ENCODE measurements at places on chromosomes 12 and 14. TPM values are rescaled to one million over a fixed set of nuclear protein-coding genes. Genes with fewer than 3 reads are reported as not detected.

- DNase-seq = no peak
These were observed 339.5 kb downstream of the PAWR start for GRCh38 chr12:79351251-79351650.

- DNase-seq = no peak
These were observed 205.1 kb upstream of the TBX3 start for GRCh38 chr12:114888928-114889584.

DNA sequence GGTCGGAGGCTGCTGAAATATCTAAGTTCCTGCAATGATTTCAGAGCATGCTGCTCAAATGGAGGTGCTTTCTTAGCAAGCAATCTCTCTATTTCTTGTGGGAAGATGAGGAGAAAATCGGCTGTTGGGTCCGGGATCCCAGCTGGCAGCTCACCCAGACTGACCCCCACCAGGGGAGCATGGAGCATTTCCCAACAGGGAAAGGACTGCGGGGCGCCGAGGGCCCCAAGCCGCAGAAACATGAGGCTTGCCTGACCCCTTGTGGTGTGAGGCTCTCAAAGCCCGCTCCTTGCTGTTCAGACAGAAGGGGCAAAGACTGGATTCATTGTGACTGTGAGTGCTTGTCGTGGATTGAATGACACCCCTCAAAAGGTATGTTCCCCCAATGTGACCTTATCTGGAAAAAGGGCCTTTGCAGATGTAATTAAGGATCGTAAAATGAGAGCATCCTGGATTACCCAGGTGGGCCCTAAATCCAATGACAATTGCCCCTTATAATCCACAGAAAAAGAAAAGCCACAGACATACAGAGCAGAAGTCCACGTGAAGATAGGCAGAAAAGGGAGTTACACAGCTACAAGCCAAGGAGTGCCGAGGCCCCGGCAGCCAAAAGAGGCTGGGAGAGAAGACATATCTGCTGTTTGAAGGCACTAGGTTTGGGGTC lies 116.3 kb upstream of the VASH1 start:
- DNase-seq = peak; percentile 10

GRCh38 chr14:35072226-35072625 lies 26.2 kb downstream of the FAM177A1 start:
- no peak for DNase-seq

DNA sequence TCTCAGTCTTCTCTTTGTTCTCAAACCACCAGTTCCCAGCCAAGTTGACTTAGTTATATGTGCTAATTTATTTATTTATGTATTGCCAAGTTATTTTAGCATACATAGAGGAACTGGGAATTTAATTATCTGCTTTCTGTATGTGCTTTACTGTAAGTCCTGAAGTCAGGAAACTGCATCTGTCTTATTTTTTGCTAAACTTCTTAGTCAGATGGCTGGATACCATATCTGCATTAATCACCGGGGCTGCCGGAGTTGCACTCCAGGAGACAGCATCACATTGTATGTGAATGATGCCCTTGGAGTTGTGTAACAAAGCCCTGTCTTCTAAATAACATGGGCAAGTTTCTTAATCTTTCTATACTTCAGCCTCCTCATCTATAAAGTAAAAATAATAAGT lies 96.2 kb downstream of the MON2 start:
- peak; percentile 81 for DNase-seq

DNA sequence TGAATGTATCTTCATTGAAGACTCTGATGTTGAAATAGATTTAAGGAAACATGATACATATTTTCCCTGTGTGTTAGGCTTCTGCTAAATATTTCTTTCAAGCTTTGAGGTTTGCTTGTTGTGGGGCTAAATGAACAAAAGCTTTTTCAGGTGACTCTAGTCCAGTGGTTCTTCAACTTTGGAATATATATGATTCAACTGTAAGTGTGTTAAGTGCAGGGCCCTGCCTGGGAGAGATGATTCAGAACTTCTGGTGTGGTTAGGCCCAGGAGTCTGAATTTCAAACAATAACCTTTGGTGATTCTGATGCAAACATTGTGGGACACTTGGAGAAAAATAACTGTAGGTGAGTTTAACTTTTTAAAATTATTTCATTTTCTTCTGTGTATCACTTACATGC lies 93.0 kb downstream of the TRHDE start:
- no peak for DNase-seq

GRCh38 chr12:110627500-110628195 lies 13.7 kb downstream of the TCTN1 start:
- DNase-seq = no peak

GRCh38 chr12:6468283-6468575 lies 2.2 kb downstream of the VAMP1 start:
- peak; percentile 39 for DNase-seq

- DNase-seq = no peak
These were observed 410.0 kb downstream of the RAD51B start for GRCh38 chr14:68229423-68230100.

DNA sequence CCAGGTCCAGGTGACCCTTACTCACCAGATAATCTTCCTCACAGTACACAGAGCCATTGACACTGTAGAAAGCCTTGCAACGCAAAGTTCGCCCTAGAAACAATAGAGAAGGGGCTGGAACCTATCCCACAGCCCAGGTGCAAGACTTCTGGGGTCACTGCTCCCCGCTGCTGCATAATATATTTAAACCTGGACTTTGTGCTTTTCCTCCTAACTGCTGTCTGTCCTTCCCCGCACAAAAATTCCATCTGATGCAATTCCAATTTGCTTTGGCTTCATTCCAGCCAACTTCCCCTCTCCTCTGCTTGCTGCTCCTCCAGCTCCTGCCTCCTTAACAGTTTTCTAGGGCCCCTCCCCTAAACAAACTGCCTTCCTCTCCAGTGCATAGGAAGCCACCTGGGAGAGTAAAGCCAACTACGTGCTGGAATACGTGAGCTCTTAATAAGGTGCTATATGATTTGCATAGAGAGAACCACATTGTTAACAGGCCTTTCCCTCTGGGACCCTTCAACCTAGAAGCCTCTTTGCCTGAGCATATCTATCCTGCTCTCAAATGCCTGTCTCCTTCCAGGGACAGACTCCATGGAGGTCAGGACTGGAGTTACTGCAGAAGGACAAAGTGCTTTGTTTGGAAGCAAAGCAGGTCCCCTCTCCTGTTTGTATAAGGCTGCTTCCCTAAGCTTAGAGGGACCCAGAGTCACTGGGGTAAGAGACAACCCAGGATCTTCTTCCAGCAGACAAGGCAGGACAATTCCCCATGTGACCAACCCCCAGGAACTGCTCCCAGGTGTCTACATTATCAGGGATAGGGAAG lies 5.5 kb downstream of the AJUBA start:
- peak; percentile 61 for DNase-seq

DNA sequence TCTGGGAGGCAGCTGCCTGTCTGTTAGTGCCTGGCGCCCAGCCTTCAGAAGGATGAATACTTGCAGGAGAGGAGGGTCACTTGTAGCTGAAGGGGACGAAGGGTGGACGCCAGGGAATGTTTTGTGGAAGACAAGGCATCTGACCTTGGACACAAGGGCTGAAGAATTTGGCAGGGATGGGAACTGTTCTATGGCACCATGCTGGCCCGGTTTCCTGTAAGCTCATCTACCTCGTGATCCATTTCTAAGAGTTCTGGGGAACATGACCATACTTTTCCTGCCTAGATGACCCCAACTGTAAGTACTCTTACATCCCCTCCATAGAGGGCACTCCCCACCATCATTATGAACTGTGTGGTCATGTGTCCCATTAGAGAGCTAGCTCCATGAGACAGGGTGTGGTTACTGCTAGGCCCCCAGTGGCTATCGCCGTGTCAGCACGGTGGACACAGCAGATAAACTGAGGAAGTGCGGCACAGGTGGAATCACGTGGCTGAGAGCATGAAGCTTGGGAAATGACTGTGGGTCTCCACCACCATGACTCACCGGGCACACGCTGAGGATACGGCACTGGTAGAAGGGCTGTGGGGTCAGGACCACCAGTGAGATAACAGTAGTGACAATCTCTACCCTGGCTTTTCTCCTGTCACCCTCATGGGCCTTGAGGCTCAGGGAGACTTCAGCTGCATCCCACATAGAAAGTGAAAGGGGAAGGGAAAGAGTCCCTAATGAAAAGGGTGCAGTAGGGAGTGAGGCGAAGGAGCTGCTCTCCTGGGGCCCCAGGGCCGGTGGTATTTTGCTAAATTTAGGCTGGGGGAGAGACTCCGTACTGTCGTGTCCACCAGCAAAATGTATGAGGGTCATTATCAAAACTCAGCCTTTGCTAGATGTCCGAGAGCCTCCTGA lies 252.6 kb downstream of the FOXN3 start:
- no peak for DNase-seq

GRCh38 chr14:24259282-24260025 lies 3.5 kb downstream of the TGM1 start:
- peak; percentile 75 for DNase-seq

GRCh38 chr12:127489061-127489460 lies 777.9 kb upstream of the TMEM132C start:
- DNase-seq = no peak

DNA sequence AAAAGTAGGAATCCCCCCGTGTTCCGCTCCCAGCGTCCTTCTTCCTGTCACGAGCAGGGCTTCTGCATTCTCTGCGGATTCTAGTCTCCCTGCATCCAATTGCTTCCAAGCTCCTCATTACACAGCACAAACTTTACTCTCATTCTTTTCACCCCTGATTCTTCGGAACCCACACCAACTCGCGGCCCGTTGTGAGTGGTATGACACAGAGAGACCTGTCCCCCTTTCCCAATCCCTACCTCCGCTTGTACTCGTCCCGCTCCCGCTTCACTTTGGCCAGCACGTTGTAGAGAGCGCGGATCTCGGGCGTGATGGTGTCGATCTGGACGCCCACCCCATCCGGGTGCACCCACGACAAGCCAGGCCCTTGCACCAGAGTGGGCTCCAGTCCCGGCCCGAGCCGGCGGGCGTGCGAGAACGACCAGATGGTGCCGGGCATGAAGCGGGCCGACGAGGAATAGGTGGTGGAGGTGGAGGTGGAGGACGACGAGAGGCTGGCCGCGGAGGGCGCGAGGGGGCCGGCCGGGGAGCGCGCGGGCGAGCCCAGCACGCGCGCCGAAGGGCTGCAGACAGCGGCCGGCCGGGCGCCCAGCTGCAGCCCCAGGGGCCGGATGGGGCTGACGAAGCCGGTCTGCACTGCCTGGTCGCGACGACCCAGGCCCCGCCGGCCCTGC lies 687 bp downstream of the IFFO1 start:
- DNase-seq = no peak

- DNase-seq = peak; percentile 60
These were observed 774 bp upstream of the MANSC4 start for GRCh38 chr12:27780612-27781408.

DNA sequence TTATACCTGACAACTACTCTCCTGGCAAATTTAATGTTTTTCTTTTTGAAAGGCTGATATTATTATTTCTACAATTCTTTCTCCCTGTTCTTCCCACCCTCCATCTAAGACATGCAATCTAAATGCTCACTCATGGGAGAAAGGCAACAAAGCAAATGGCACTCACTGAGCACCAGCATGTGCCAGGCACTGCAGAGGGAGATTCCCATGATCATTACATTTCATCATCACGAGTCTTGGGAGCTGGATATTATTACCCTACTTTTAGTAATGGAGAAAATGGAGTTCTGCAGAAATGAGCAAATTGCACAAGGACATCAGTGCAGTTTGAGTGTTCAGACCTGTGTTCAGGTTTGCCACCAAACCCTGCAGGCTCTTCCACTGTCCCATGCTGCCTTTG lies 27.9 kb downstream of the PPM1H start:
- DNase-seq = no peak

- DNase-seq = no peak
These were observed 1.8 kb downstream of the PARP11 start for GRCh38 chr12:3871356-3871755.

DNA sequence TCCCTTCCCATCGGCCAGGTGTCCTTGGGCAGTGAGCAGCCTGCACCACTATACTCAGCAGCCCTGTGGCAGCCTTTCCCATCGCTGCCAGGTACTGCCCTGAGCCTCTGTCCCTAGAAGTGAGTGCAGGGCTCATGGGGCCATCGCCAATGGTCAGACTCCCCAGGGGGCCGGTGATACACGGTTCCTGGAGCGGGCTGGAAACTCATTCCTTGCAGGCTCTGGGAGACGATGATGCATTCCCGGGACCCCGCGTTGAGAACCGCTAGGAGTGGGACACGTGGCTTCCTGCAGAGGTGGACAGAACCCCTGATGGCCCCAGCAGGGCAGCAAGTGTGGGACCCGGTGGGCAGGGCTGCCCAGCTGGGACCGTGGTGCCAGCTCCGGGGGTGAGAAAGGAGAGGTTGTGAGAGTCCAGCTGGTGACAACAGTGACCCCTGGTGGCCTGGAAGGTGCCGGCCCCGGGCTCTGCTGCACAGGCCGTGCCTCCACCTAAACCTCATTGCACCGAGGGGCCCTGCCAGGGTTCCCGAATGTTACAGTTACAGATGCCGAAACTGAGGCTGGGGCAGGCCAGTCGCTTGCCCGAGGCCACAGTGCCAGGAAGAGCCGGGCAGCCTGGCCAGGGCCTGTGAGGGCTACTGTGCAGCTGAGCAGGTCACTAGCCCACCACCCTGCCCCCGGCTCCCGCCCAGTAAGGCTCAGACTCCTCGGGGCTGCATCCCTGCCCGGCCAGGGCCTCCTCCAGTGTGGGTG lies 33.8 kb downstream of the FBRSL1 start:
- peak; percentile 43 for DNase-seq

GRCh38 chr14:94868772-94869072 lies 98.8 kb upstream of the GSC start:
- no peak for DNase-seq

DNA sequence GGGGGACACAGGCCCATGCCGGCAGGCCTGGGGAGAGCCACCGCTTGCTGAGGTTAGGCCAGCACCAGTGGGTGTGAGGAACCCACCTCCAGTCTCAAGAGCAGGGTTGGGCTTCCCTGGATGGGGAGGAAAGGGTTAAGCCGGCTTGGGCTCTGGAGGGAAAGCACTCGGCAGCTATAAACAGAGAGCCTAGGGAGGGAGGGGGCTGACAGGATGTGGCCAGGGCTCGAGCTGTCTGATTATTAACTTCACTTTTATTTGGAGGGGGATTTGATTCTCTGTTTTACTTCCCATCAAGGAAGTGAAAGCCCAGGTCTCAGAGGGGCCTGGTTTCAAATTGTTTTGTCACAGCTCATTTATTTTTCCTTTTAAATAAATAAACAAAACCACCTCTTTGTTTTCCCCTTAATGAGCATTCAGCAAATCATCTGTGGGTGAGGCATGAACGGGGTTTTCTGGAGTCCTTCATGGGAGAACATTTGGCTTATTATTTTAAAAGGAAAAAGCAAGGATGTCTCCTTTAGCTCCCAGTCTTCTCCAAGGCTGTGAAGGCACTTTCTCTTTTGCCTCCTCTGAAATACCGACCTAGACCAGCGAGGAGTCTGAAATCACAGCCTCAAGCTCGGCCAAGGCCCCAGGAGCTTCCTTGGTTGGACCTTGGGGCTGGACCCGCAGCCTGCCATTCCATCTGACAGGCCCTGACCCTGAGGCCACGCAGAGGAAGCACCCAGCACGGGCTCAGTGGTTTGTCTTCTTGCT lies 21.9 kb upstream of the ZFP36L1 start:
- DNase-seq = peak; percentile 67

Gene PTPRO
- 0.57 TPM for total RNA-seq

Gene KRT2
- total RNA-seq = not detected

Gene SYNE3
- total RNA-seq = 63.4 TPM

Gene SPTB
- under 0.01 TPM for total RNA-seq

All from fibroblast of the aortic adventitia (primary cell).